ENCODE measurements at places on chromosomes 12 and 14.

- no peaks in the 10 kb centered on the region for H3K4me1 ChIP-seq
- no peaks in the 10 kb centered on the region for H3K27me3 ChIP-seq
- DNase-seq, result no peak
- peak overlapping the region; percentile 71 for H3K27ac ChIP-seq
- H3K4me3 ChIP-seq, result no peak overlapping the region
Observed at GRCh38 chr12:132638541-132639408, 20.2 kb downstream of the P2RX2 start.

GRCh38 chr12:62006076-62006732 lies 254.0 kb upstream of the USP15 start:
- DNase-seq, result no peak
- H3K27ac ChIP-seq, result no peak overlapping the region
- no peak overlapping the region for H3K4me3 ChIP-seq
- H3K36me3 ChIP-seq, result no peaks in the 10 kb centered on the region

GRCh38 chr14:103480595-103480994 lies 42.0 kb downstream of the CKB start:
- no peaks in the 10 kb centered on the region for H3K36me3 ChIP-seq
- H3K4me3 ChIP-seq, result no peak overlapping the region
- H3K4me1 ChIP-seq, result no peaks in the 10 kb centered on the region
- no peak for DNase-seq

- H3K36me3 ChIP-seq, result no peaks in the 10 kb centered on the region
- H3K27ac ChIP-seq, result peak overlapping the region; percentile 1
- no peaks in the 10 kb centered on the region for H3K4me1 ChIP-seq
Observed at GRCh38 chr14:53896726-53897125, 59.9 kb downstream of the BMP4 start.

- no peak overlapping the region for H3K4me3 ChIP-seq
- H3K27me3 ChIP-seq, result no peaks in the 10 kb centered on the region
- peaks cover 15% of the 10 kb centered on the region for H3K4me1 ChIP-seq
- H3K36me3 ChIP-seq, result no peaks in the 10 kb centered on the region
- DNase-seq, result no peak
- H3K27ac ChIP-seq, result no peak overlapping the region
Observed at GRCh38 chr14:65346895-65347294, 65.6 kb upstream of the FUT8 start.

DNA sequence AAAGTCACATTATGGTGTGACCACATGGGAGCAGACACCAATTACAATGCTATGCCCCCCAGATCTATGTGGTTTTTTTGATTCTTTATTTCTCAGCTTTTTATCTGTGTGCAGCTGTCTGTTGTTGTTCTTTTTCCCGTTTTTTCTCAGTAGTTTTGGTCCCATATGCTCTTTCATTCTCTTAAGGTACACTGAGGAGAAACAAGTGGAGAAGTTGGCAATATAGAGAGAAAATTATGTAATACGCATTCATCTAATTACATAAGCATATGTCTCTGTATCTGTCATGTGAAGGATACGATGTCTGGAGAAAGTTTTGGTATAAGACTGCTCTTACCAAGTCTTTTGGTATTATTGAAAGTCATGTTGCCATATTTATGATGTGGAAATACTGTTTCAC lies 819.0 kb downstream of the NRXN3 start:
- H3K36me3 ChIP-seq, result no peaks in the 10 kb centered on the region
- H3K4me3 ChIP-seq, result no peak overlapping the region
- no peaks in the 10 kb centered on the region for H3K4me1 ChIP-seq
- H3K27ac ChIP-seq, result no peak overlapping the region
- no peaks in the 10 kb centered on the region for H3K27me3 ChIP-seq

GRCh38 chr14:28652782-28653181 lies 113.8 kb upstream of the FOXG1 start:
- H3K27ac ChIP-seq, result no peak overlapping the region
- DNase-seq, result no peak
- H3K4me3 ChIP-seq, result no peak overlapping the region
- no peaks in the 10 kb centered on the region for H3K36me3 ChIP-seq

DNA sequence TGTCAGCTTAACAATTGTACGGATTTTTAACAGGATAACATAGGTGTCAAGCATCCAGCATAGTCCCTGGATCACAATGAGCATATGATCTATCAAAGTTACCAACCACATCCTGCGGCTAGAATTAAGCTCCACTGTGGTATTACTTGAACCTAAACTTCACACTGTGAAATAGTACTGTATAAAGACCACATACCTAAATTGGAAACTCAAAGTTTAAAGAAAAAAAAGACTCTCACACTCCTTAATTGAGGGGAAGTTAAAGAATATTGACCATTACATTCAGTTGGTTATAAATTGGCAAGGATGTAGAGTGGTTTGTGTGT lies 133.0 kb upstream of the PZP start:
- H3K4me1 ChIP-seq, result no peaks in the 10 kb centered on the region
- H3K36me3 ChIP-seq, result no peaks in the 10 kb centered on the region
- no peak for DNase-seq
- no peaks in the 10 kb centered on the region for H3K27me3 ChIP-seq
- H3K27ac ChIP-seq, result no peak overlapping the region

GRCh38 chr14:95026851-95027463 lies 130.4 kb downstream of the DICER1 start:
- no peaks in the 10 kb centered on the region for H3K27me3 ChIP-seq
- no peaks in the 10 kb centered on the region for H3K4me1 ChIP-seq

DNA sequence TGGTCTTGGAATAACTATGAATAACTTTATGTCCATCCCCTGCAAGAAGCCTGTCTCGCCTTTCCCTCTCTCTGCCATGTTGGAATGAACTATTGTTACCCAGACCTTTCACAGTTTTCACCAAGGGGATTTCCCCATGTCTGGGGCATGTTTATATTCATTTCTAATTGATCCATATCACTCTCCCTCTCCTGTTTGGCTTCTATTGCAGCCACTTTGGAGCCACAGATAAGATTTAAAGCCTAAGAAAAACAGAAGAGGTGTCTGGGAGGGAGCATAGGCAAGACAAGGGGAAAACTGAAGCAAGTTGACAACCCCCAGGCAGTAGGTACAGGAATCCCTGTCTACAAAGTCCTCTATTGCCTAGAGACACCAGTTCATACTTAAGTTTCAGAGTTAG lies 41.0 kb upstream of the FOXJ2 start:
- H3K36me3 ChIP-seq, result no peaks in the 10 kb centered on the region
- no peaks in the 10 kb centered on the region for H3K27me3 ChIP-seq
- DNase-seq, result no peak
- H3K27ac ChIP-seq, result no peak overlapping the region

- H3K36me3 ChIP-seq, result no peaks in the 10 kb centered on the region
- no peaks in the 10 kb centered on the region for H3K27me3 ChIP-seq
- no peak overlapping the region for H3K27ac ChIP-seq
Observed at GRCh38 chr12:131385313-131386166, 325.4 kb upstream of the SFSWAP start.

DNA sequence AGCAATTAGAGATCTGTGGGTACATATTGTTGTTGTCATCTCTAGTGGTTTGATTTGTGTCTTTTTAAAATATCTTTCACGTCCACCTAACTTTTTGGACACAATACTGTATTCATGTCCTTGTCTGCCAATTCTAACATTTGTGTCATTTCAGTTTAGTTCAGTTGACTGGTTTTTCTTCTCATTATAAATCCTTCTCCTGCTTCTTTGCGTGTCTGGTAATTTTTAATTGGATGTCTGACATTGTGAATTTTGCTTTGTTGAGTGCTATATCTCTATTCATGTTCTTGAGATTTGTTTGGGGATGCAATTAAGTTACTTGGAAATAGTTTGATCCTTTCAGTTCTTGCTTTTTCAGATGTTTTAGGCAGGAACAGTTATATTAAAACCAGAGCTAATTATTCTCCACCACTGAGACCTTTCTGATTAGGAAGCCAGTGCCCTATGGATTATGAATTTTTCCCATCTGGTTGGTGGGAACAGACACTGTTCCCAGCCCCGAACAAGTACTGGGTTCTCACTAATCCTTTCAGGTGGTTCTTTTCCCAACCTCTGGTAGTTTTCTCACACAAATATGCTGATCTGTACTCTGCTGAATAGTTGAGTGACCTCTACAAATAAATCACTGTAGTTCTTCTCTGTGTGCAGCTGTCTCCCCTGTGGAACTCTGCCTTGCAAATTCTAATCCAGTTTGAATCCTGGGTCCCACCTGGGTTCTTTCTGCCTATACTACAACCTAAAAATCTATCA lies 91.1 kb upstream of the DYNC1H1 start:
- H3K4me1 ChIP-seq, result peaks cover 22% of the 10 kb centered on the region
- H3K4me3 ChIP-seq, result no peak overlapping the region

DNA sequence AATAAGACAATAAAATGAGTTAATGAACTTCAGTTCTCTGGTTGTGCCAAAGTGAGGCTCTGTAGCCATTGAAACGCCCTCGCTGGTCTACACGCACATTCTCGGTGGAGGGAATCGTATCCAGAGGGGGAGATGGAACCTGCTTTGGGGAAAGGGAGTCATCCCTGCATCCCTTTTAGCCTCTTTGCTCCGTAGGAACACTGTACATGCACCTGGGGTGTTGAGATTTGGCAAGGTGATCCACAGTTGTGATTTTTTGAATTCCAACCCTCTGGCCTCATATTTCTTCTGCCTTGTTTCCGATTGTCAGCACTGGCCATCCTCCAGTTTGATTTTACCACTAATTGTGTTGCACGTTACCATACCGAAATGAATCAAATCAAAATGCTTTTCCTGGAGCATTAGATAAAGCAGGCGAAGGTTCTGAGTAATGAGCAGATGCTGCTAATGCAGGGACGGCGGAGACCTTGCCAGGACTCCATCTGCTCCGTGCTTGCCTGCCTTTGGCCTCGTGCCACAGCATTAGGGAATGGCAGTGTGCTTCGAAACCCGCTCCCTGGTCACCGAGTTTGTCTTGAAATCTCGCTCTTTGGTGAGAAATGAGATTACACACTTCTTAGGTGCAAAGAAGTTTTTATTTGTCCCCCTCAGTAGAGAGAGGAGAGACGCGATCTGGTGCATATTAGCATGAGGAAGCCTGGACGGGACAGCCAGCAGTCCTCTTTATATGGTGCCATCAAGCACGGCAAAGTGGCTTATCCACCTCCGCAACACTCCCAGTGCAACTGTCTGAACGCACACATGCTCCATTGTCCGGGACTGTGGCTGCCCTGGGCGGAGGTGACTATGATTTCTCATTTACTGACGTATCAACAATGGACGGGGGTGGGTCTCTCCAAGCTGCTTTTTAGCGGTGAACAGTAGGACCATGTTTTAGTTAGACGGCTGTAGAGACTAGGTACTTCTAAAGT lies 59.1 kb downstream of the FBXW8 start:
- no peak overlapping the region for H3K27ac ChIP-seq
- H3K4me3 ChIP-seq, result no peak overlapping the region
- no peaks in the 10 kb centered on the region for H3K27me3 ChIP-seq
- H3K4me1 ChIP-seq, result no peaks in the 10 kb centered on the region

DNA sequence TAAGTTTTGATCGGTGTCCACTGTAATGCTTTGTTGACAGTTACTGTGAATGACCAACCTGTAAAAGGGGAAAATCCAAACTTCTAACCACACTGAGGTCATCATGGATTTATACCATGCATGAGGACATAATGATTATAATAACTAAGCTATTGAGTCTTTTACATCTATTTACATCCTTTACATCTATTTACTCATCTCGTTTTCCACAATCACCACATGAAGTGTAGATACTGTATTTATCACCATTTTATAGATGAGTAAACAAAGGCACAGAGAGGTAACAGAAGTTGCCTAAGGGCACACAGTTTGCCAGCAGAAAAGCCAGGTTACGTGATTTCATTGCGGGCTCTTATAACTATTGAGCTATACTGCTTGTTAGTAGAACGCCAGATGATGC lies 27.9 kb upstream of the EID3 start:
- no peak overlapping the region for H3K27ac ChIP-seq
- no peaks in the 10 kb centered on the region for H3K27me3 ChIP-seq
- DNase-seq, result no peak
- no peak overlapping the region for H3K4me3 ChIP-seq
- H3K4me1 ChIP-seq, result no peaks in the 10 kb centered on the region
- H3K36me3 ChIP-seq, result no peaks in the 10 kb centered on the region

DNA sequence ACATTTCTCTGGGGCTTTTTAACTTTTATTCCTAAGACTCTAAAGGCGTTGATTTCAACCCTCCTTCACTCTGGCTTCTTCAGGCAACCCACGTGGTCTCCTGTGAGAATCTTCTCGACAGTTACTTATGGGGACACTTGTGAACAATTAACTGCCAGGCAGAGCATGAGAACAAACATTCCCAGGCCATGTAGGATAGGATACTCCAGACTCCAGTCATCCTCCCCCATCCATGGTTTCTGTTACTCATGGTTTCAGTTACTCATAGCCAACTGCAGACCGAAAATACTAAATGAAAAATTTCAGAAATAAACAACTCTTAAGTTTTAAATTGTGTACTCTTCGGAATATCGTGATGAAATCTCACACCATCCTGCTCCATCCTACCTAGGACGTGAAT lies 19.5 kb downstream of the GPR68 start:
- H3K36me3 ChIP-seq, result peaks cover 10% of the 10 kb centered on the region
- H3K27ac ChIP-seq, result no peak overlapping the region
- no peaks in the 10 kb centered on the region for H3K27me3 ChIP-seq
- DNase-seq, result no peak

- H3K27ac ChIP-seq, result no peak overlapping the region
- H3K4me1 ChIP-seq, result no peaks in the 10 kb centered on the region
- no peak overlapping the region for H3K4me3 ChIP-seq
- no peak for DNase-seq
- H3K27me3 ChIP-seq, result no peaks in the 10 kb centered on the region
Observed at GRCh38 chr12:126706300-126706699, 1560.7 kb upstream of the TMEM132C start.

- DNase-seq, result no peak
- H3K4me1 ChIP-seq, result peaks cover 49% of the 10 kb centered on the region
- peaks cover 17% of the 10 kb centered on the region for H3K36me3 ChIP-seq
Observed at GRCh38 chr12:109994401-109995175, 1.6 kb downstream of the GIT2 start.

- no peak overlapping the region for H3K4me3 ChIP-seq
- no peaks in the 10 kb centered on the region for H3K36me3 ChIP-seq
- H3K27me3 ChIP-seq, result no peaks in the 10 kb centered on the region
- no peak for DNase-seq
Observed at GRCh38 chr12:13365748-13366366, 169.3 kb downstream of the EMP1 start.

DNA sequence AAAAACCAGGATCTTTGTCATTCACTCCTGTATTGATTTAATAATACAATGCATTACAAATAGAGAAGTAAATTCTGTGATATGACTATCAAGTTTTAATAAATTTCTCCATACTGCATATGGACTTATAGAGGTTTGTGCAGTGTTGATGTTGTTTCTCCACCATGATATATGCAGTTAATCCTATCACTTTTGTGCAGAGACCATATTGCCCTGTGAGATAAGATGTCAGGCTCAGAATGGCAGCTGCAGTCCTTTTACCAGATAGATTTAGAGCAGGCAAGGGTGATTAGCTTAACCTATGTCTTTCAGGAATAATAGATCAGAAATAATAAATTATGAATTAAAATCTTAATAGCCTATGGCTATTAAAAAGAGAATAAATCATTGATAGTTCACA lies 38.6 kb upstream of the KCNJ8 start:
- no peak overlapping the region for H3K27ac ChIP-seq
- no peaks in the 10 kb centered on the region for H3K4me1 ChIP-seq
- no peaks in the 10 kb centered on the region for H3K36me3 ChIP-seq
- no peak overlapping the region for H3K4me3 ChIP-seq
- H3K27me3 ChIP-seq, result no peaks in the 10 kb centered on the region

GRCh38 chr12:66733839-66734238 lies 55.0 kb upstream of the GRIP1 start:
- no peaks in the 10 kb centered on the region for H3K27me3 ChIP-seq
- H3K4me1 ChIP-seq, result no peaks in the 10 kb centered on the region
- H3K27ac ChIP-seq, result no peak overlapping the region
- H3K4me3 ChIP-seq, result no peak overlapping the region
- no peaks in the 10 kb centered on the region for H3K36me3 ChIP-seq
